ENCODE measurements at places on chromosomes 3 and 15.

DNA sequence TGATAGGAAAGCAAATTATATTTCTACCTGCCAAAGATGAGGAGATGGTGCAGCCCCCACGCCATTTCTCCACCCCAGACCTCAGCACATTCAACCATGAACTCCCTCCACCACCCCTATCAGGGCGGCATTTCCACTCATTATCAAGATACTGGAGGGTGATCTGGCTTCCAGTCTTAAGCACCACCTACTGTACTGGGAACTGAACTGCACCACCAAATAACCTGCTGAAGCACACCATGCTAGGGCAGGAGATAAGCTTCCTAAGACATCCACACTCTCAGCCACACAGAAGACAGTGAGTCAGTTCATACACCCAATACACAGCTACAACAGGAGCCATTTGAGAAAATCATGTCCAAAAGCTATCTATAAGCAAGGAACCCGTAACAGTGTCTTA lies 98.8 kb downstream of the FGF7 start:
- DNase-seq = peak; percentile 4

- DNase-seq = no peak
Measured at GRCh38 chr15:80584561-80584964, 110.5 kb upstream of the ABHD17C start.

GRCh38 chr3:28613511-28614106 lies 265.0 kb upstream of the AZI2 start:
- DNase-seq = no peak

- no peak for DNase-seq
Measured at GRCh38 chr3:45992821-45993221, 2.8 kb downstream of the FYCO1 start.

GRCh38 chr3:129500334-129500658 lies 28.1 kb upstream of the RHO start:
- DNase-seq = no peak

DNA sequence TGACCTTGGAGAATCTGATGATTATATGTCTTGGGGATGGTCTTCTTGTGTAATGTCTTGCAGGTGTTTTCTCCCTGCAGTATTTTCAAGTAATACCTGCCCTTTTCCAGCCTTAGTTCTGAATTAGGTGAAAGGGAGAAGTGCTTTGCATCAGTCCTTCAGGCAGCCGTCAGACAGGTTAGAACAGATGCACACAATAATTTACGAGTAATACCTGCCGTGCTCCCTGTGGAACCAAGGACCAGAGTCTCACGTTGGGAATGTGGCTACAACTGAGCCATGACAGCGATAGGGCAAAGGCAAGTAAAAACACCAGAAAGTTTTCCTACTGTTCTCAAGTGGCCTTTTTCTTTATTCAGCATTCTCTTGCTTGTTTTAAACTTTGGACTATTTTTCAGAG lies 69.1 kb downstream of the CHCHD6 start:
- DNase-seq = no peak

GRCh38 chr3:81484520-81484919 lies 276.9 kb downstream of the GBE1 start:
- DNase-seq = no peak

DNA sequence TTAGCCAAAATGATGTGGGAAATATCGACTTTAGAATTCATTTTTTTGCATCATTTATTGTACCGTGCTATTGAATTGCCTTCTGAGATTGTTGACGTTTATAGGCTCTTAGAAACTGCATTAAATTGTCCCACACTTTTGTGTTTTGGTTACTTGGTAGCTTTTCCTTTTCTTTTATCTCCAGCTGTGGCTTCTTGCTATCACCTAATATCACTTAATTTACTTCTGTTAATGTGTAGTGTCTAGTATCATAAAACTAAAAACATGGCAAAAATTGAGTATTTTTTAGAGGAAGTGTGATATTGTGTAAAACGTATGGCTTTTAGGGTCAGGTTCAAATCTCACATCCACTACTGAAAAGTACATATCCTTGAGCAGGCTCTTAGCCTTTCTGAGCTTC lies 11.2 kb downstream of the TMOD3 start:
- no peak for DNase-seq

- no peak for DNase-seq
Measured at GRCh38 chr3:15535732-15536131, 14.2 kb upstream of the COLQ start.

GRCh38 chr3:15646851-15647511 lies 45.4 kb downstream of the BTD start:
- DNase-seq = no peak

- DNase-seq = no peak
Measured at GRCh38 chr3:12356175-12356574, 67.3 kb downstream of the PPARG start.

DNA sequence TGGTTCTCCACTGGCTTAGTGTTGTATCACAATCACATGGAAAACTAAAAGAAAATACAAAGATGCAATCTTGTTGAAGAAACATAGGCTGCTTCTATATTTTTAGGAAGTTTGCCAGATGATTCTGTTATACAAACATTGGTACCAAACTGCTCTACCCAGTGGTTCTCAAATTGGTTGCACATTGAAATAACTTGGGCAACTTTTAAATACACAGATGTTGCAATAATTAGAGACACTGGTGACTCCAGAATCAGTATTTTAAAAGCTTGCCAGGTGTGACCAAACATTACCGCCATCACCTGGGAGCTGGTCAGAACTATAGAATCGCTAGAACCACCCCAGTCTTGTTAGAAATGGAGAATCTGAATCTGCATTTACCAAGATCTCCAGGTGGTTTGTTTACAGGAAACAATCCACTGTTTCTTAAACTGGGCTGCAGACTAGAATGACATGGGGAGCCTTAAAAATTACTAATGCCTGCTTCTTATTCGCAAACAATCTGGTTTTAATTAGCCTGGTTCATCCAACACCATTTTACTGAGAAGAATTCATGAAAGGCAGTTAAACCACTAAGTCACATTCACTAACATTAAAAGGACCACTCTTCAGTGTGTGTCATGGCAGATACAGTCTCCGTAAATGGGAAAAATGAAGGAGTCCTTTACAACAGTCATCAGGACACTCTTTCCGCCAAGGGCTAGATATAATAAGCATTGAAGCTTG lies 76.5 kb downstream of the ACAP2 start:
- DNase-seq = no peak

DNA sequence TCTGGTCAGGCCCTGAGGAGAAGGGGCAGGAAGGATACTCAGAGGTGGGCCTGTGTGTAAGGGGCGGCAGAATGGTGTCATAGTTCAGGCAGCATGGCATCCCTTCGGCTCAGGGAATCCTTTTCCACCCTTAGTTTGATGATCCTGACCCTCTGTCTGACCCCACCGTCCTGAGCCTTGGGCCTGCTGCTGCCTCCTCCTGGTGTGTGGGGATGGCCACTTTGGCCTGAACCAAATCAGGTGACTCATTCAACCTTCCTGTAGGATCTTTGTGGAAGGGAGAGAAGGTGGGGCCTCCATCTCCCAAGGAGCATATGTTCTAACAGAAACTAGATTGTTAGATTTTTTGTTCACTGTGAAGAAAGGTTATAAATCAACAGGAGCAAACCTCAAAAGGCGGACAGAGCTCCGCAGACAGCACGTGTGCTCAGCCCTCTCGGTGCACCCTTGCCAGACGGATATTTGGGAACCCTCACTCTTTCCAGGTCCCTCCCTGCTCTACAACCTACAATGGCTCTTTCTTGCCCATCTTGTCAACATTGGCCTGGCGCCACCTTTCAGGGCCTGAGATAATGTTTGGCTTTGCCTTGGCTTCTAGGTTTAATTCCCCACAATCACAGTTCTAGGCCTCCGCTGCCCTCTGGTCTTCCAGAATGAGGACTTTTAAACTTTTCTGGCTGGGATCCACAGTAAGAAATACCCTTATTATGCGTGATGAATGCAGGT lies 21.7 kb downstream of the THSD4 start:
- DNase-seq = no peak

- DNase-seq = no peak
Measured at GRCh38 chr3:29335943-29336342, 55.1 kb downstream of the RBMS3 start.

- no peak for DNase-seq
Measured at GRCh38 chr15:40272485-40273056, 10.3 kb downstream of the ANKRD63 start.

DNA sequence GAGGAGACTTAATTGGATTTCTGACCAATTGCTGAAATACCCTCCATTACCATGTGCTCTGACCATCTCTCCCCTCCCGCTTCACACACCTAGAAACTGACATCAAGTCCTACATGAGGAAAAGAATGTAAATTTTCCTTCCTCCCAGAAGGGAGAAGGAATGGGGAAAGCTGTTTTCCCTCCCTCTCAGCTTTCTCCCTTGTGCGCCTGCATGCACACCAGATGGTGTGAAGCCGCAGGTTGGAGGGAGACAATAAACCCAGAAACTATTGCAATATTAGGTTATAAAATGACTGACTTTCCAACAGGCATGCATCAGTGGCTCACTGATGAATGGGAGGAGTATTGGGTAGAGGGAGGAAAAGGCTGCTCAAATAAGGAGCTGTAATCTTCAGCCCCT lies 50.9 kb downstream of the MB21D2 start:
- DNase-seq = no peak

GRCh38 chr3:111164621-111165020 lies 93.0 kb downstream of the NECTIN3 start:
- DNase-seq = no peak

DNA sequence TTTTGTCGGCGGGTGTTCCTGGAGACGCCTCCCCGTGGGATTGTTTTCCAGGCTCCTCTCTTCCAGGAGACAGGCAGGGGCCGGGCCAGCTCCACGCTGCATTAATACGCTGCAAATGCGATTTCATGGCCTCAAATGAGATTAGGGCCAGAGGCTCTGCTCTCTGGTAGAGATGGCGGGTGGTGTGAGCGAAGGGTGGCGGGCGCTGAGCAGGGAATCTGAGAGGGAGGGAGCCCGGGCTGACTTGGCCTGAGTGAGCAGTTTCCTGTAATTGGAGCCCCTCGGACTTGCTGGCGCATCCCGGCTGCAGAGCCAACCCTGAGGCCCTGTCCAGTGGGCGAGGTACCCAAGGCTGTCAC lies 7.4 kb upstream of the CCDC33 start:
- DNase-seq = peak; percentile 53

- DNase-seq = no peak
Measured at GRCh38 chr3:167884481-167884880, 149.0 kb downstream of the SERPINI1 start.

DNA sequence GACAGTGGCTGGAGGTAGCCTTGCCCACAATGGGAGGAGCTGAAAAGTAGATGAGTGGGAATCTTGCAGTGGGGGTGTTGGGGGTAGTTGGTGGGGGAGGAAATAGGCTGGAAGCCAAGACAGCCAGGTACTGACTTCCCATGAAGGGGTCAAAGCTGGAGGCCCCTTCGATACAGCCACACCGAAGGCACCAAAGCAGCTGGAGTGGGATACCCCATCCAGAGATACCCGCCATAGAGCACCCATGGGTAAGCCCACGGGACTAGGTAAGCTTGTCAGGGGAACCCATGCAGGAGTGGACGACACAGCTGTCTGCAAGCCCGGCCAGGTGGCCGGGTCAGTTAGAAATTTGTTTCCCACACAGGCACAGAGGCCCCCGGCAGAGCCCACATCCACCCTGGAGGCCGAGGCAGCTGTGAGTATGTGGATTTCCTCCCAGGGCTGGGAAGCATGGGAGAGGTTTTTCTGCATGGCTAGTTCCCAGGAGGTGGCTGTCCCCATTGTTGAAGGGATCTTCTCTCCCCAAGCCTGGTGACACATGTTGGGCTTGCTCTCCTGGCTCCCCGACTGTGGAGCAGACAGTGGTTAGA lies 28.6 kb downstream of the PRR23E start:
- no peak for DNase-seq

DNA sequence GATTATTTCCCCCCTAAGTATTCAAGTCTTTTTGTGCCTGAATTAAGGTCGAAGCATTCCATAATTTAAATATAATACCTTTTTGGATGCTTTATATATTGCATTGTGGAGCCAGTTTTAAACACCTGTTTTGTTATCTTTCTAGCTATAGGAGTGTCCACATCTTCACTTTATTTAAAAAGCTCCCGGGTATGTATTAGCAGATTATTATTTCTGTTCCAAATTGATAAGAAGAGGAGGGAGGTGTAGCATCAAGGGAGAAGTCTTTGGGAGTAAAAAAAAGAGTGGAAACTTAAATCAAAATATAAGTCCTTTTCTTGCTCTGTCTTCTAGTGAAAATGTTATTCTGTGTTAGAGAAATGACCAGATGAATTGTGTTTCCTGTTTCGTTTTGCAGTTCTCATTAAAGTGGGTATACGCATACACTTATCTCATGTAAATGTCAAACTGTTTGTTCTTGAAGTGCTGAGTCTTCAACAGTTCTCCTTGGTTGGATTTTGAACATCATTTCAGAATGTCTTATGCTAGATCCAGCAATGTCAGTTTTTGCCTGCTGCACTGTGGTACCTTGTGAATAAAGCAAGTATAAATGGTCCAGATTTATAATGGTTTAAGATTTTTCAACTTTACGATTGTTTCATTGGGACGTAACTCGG lies 105.8 kb downstream of the FNDC3B start:
- no peak for DNase-seq

DNA sequence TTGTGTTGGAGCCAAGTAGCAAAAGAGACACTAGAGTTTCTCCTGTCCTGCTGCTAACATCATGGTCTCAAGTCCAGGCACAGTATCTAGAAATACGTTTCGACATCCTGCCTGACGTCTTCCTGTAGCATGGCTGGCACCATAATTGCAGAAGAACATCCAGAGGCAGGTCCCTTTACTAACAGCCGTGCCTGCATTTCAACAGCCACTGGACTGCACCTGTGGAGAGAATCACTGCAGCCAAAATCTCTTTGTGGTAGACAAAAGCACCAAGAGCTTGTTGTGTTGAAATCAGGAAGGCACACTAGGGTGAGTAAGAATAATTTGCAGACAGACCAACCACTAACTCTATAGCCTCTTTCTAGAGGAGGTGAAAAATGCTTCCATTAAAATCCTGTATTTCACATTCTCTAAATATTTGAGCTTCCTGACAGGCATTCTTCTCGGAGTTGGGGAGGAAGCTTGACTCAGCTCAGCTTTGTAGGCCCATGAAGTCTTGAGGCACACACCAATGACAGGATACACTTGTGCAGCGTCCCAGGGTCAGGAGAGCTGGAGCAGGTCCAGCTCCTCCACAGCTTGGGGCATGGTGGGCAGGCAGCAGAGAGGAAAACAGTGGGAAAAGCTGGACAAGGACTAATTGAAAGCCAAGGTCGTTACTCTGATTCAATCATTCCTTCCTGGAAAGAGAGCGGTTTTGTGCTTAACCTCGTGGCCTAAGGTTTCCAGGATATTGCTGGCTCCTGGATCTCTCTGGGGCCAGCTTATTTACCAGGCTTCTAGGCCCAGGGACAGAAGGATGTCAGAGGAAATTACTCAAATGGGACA lies 244.9 kb downstream of the FAM43A start:
- DNase-seq = no peak

- DNase-seq = peak; percentile 52
Measured at GRCh38 chr3:158918008-158918407, 116.2 kb downstream of the MFSD1 start.

- DNase-seq = no peak
Measured at GRCh38 chr3:6994081-6994668, 133.3 kb downstream of the GRM7 start.

GRCh38 chr3:78322780-78323179 lies 1282.9 kb downstream of the ROBO2 start:
- no peak for DNase-seq

- no peak for DNase-seq
Measured at GRCh38 chr3:170144437-170144843, 37.1 kb downstream of the PHC3 start.

Measured in HEK293T (cell line).